DMS53 (cell line): ENCODE measurements at places on chromosomes 5 and 9.
A peak's percentile ranks its signal among the peaks of the same experiment; 100 is the strongest.

GRCh38 chr5:76745670-76746069 lies 29.7 kb downstream of the F2R start:
- no peak for DNase-seq

DNA sequence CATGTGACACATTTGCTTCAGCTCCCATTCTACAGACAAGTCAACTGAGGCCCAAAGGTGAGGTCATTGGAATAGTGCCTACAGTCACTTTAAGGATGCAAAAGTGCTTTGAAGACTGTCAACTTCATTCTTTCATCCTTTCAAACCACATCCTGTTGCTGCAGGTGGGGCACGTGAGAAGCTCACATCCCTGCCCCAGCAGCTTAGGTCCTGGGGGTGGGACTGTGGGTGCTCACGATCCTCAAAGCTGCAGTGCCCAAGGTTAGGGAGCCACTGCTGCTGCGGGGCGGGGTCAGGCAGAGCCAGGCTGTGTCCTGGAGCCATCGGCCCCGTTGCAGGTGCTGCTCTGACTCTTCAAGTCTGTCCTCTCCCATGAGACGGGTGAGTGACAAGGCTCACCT lies 57.9 kb upstream of the IER5L start:
- peak; percentile 51 for DNase-seq

- DNase-seq = no peak
Observed at GRCh38 chr5:32302835-32303754, 9.6 kb downstream of the MTMR12 start.

- DNase-seq = no peak
Observed at GRCh38 chr5:98110282-98110691, 663.2 kb upstream of the RGMB start.

- no peak for DNase-seq
Observed at GRCh38 chr9:74025402-74025925, 471.7 kb upstream of the RORB start.

- no peak for DNase-seq
Observed at GRCh38 chr9:20307621-20308020, 314.7 kb downstream of the MLLT3 start.

- no peak for DNase-seq
Observed at GRCh38 chr9:95317893-95318211, 343 bp upstream of the FANCC start.

DNA sequence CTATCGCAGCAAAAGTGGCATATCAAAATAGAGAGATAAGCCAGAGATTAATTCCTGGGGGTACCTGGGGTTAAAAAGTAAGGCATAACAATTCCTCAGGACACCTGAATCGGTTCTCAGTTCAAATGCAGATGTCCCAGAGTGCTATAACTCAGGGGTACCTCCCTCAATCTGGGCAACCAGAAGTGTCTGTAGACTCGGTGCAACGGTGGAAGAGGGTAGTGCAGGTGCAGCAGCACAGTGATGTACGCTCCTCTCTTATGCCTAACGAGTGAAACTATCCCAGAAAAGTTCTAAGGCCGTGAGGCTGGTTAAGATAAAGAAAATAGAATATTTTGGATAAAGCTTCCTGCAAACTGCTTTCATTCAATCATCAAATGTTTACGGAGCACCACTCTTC lies 7.9 kb upstream of the NR4A3 start:
- no peak for DNase-seq

- peak; percentile 17 for DNase-seq
Observed at GRCh38 chr5:125558466-125558865, 812.0 kb upstream of the ZNF608 start.

DNA sequence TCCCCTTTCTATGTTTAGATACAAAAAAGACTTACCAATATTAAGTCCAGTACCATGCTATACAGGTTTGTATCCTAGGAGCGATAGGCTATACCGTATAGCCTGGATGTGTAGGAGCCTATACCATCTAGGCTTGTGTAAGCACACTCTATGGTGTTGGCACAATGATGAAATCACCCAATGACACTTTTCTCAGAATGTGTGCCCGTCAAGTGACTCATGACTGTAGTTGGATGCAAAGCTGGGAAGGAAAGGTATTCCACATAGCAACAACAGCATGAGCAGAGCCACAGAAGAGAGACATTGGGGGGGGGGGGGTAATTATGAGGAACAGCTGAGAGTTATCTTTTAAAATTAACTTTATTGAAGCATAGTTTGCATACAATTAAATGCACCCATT lies 63.2 kb downstream of the TTLL11 start:
- peak; percentile 46 for DNase-seq

- no peak for DNase-seq
Observed at GRCh38 chr5:39394946-39395345, 29.8 kb downstream of the DAB2 start.

DNA sequence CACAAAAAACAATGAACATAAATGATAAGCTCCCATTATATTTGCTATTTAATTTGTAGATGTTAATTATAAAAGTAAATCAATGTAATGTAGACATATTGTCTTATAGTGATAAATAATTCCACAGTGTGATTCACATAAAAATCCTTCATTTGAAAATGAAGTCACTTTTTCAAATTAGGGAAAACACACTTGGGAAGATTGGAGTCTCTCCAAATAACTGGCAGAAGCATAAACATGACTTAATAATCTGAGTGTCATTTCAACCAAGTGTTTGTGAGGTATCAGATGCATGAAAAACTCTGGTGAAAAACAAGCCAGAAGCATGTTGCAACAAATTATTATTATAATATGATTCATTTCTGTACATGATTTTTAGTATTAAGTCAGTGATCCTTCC lies 102.2 kb downstream of the CETN3 start:
- DNase-seq = no peak

GRCh38 chr5:180135128-180135955 lies 63.8 kb upstream of the RNF130 start:
- no peak for DNase-seq

DNA sequence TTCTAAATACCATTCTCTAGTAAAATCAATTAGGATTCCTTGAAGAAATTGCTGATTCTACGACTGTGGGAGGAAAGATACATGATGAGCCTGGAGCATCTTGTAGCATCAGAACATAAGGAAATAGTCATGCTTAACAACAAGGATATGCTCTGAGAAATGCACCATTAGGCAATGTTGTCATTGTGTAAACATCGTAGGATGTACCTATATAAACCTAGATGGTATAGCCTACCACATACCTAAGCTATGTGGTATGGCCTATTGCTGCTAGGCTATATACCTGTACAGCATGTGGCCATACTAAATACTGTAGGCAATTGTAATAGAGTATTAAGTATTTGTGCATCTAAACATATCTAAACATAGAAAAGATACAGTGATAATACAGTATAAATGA lies 77.4 kb upstream of the VCAN start:
- DNase-seq = peak; percentile 60

DNA sequence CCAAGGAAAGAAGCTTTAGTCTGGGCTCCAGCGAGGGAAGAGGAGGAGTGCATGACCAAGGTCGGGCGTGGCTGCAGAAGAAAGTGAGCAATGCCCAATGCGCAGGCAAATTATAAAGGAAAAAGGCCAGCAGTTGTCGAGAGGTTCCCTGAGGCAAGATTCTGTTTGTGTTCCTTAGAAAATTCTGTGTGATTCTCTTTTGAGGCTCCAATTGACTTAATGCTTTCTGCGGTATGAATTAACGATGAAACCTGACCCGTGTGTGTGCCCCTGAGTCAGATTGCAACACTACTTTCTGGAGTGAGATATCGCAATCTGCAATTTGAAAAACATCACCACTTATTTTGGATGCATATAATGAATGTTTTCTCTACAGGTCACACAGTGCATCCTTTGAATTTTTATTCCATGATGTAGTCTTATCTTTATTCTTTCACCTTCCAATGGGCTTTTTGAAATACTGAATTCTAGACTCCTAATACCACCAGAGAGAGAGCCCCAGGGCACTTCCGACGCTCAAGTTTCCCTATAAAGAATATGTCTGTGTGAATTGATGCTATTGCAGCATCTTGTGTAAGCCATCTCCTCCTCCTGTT lies 117.9 kb upstream of the IL6ST start:
- no peak for DNase-seq

DNA sequence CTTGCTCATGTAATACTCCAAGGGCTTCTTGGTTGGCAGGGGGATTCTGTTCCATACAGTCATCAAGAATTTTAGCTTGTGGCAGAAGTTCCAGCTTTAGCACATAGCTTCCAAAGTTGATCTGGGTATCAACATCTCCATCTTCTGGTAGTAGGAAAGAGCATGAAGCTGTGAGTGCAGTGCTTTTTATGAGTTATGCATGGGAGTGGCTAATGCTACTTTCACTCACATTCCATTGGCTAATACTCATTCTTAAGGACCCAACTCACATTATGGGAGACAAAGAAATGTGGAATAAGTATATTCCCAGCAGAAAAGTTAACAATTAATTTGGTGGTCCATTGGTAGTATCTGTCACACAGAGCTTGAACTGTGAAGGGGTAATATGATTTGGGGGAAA lies 194.2 kb upstream of the CHD1 start:
- no peak for DNase-seq

DNA sequence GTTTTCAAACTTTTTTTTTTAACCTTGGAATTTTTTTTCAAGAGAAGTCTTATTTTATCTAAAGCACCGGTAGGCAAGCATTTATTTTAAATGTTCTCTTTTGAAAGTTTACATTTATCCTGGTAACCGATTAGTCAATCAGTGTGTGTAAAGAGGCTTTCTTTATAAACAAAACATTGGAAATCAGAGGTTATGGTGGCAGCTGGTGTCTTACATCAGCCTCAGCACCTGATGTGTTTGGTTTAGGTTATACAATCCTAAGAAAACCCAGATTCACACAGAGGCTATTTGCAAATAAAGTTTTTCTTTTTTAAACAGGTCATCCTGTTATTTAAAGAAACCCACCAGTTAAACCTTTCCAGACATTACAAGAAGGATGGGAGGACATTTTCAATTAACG lies 173.3 kb upstream of the GDNF start:
- DNase-seq = peak; percentile 25

- no peak for DNase-seq
Observed at GRCh38 chr5:157745041-157745456, 1.5 kb downstream of the LSM11 start.

- no peak for DNase-seq
Observed at GRCh38 chr5:16921211-16921610, 14.9 kb downstream of the MYO10 start.

GRCh38 chr5:33944543-33945132 lies 8.5 kb downstream of the RXFP3 start:
- no peak for DNase-seq

- no peak for DNase-seq
Observed at GRCh38 chr5:170313344-170313743, 15.8 kb upstream of the LCP2 start.

DNA sequence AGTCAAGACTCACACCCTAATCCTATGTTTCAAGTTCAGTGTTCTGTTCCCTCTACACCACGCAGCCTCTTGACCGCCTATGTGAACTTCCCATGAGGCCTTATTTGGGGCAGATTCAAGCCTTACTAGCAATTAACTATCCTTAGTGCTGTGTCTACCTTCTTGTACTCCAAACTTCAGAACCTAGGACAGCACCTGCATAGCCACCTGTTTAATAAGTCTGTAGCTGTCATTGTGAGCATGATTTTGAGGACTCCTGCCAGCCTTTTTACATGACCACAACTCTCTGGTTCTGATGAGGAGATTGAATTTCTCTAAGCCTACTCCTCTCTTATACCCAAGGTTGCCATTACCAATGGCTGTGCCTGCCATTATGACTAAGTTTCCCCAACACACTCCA lies 50.8 kb upstream of the PCSK1 start:
- peak; percentile 59 for DNase-seq

GRCh38 chr5:136285096-136285855 lies 80.1 kb downstream of the TRPC7 start:
- no peak for DNase-seq

DNA sequence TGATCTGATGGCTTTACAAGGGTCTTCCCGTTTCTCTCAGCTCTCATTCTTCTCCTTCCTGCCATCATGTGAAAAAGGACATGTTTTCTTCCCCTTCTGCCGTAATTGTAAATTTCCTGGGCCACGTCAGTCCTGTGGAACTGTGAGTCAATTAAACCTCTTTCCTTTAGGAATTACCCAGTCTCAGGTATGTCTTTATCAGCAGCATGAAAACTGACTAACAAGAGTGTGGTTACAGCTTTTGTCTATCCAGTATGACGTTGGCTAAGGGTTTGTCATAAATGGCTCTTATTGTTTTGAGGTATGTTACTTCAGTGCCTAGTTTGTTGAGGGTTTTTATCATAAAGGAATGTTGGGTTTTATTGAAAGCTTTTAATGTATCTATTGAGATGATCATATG lies 501.6 kb downstream of the CAAP1 start:
- DNase-seq = no peak

GRCh38 chr5:122398016-122398415 lies 86.0 kb downstream of the SNCAIP start:
- no peak for DNase-seq

- no peak for DNase-seq
Observed at GRCh38 chr5:179373961-179374505, 28.8 kb upstream of the ADAMTS2 start.

DNA sequence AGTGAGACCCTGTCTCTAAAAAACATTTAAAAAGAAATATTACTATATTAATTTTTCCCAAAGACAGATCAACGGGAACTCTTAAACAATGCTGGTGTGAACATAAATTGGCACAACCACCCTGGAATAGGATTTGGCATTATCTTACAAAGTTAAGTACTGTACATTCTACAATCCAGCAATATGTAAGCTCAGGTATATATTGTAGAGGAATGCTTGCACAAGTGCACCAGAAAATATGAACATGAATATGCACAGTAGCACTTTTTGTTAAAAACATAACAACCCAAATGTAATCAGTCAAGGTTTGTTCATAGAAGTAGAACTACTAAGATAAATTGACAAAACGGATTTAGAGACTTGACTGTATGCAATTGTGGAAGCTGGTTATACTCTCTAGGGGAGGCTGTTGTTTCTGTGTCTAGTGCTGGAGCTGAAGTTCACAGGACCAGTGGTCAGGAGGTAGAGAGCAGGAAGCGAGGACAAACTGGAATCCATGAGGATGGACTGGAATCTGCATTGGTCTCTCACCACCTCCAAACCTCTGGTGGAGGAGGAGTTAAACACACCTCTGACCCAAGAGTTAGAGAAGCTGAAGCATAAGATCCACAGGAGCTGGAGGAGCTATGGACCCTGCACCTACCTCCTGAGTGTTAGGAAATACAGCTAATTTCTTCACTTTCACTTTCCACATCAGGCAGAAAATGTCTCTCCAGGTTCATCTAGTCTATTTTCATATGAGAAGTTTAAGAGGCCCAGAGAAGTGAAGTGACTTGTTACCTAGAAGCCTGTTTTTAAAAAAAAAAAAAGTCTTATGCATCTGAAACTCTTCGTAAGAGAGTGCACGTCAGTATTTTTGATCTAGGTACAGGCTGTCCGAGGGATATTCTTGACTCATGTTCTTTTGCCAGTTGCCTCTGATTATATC lies 20.3 kb upstream of the RIC1 start:
- DNase-seq = peak; percentile 38

DNA sequence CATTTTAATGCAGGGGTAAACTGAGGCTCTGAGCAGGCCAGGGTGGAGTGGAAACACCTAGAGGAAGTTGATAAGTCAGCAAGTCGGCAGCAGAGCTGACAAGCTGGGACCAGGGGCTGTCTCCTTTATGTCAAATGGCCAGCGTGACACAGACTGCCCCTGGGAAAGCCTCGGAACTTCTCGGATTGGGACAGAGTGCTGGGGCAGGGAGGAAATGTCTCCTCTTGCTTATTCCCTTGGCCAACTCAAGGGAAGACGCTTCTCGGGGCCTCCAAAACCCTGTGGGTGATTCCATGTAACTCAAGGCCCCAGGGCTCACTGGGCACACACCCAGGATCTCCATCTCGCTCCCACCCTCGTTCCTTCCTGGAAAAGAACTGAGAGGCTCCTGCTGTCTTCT lies 25.4 kb upstream of the ANXA6 start:
- DNase-seq = no peak
